ENCODE measurements at places on chromosomes 2 and 18.

GRCh38 chr2:15074751-15075700 is 442.5 kb downstream of the LRATD1 start:
- no peak for DNase-seq

GRCh38 chr2:72454189-72454588 is 306.5 kb upstream of the CYP26B1 start:
- DNase-seq = no peak

- DNase-seq = no peak
Observed at GRCh38 chr2:146527166-146527565, 1317.7 kb upstream of the ACVR2A start.

GRCh38 chr2:205808486-205809121 is 126.3 kb downstream of the NRP2 start:
- DNase-seq = no peak

- no peak for DNase-seq
Observed at GRCh38 chr2:139585101-139585500, 804.9 kb upstream of the NXPH2 start.

GRCh38 chr2:225600444-225600843 is 200.9 kb downstream of the NYAP2 start:
- no peak for DNase-seq

DNA sequence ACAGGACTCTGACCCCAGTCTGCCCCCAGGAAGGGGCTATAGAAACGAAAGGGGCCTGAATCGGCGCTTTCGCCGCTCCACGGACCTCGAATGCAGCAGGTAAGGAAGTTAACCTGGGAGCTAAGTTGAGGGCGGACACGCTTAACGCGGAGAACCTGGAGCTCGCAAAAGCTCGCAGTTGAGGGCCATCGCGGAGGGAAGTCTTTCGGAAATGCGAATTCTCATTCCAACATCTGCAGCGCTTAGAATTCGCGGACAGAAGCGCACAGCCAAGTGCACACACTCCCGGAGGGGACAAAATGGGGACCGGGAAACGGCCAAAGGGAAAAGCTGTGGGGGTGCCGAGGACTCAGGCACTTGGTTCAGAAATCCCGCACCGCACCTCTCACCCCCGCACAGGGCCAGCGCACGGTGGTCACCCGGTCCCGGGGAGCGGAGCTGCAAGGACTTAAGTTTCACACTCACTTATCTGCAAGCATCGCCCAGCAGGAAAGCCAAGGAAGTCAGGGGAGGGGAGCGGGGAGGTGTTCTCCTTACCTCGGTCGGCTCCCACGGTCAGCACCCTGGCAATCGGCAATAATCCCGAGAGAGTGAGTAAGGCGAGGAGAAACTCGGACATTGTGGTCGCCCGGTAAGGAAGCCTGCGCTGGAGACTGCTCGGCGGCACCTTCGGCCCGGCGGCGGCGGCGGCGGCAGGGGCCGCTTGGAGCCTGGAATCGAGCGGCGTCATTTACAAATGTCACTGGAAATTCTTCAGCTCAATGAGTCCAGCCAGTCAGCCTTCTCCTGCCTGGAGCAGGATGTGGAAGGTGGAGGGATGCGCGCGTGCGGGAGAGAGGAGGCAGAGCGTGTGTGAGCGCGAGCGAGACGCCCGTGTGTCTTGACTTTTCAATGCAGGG is 456 bp downstream of the LRP1B start:
- peak; percentile 67 for DNase-seq

- no peak for DNase-seq
Observed at GRCh38 chr2:63346411-63346810, 241.9 kb downstream of the WDPCP start.

DNA sequence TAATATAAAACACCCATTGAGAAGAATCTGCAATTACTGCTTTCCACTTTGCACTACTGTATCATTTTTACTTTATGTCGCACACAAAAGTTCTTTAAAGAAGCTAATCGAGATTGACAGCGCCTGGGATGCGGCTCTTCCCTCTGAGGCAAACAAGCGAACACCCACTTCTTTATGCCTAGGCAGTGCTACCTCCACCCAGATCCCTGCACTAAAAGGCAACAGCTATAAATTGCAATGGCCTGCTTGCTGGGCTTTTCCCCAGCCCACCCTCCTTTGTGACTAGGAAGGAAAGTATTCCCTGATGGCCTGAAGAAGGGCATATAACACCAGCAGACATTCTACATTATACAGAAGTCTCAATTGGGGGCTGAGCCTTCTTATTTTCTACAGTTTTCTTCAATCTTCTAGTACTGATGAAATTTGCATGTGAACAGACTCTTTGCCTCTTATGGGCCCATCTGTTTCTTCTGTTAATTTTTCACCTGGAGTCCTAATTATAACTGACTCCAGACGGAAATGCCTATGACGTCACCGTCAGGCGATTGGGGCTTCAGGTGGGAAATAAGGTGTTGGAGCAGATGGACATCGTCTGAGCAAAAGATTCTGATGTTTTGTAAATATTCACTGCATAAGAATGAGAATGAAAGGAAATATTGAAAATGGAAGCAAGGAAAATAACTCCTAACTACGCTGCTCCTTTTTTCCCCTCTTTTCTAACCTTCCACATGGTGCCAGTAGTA is 138.9 kb upstream of the DCC start:
- no peak for DNase-seq

GRCh38 chr2:49129034-49129433 is 25.3 kb downstream of the FSHR start:
- DNase-seq = no peak

- no peak for DNase-seq
Observed at GRCh38 chr2:60028849-60029565, 524.4 kb downstream of the BCL11A start.

DNA sequence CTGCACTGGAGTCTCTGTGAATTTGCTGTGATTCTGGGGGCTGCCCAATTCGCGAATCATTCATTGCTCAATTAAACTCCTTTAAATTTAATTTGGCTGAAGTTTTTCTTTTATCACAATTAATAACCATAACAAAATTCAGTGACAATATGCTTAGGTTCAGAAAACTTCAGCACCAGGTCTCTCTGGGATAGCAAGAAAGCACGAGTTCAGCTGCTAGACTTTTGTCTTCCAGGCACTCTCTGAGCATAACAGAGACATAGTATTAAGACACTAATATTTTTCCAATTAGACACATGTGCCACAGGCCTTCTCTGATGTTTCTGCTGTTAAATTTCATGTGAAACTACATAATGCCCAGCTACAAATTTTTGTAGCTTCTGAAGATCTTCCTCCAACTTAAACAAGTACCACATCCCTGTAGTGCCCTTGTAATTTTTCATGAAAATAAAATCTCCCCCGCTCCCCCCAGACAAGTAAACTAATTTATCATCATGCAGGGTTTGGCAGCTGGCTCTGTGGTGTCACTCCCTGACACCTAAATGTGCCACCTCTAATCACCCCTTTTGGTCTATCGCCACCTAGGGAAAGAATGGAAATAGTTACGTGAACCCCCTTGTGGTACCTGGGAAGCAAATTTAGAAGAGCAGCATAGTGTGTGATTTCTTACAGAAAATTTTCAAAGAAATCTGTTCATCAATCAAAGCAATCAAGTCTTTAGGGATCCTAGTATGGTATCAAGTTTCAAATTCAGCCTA is 94.1 kb downstream of the CSRNP3 start:
- DNase-seq = no peak

DNA sequence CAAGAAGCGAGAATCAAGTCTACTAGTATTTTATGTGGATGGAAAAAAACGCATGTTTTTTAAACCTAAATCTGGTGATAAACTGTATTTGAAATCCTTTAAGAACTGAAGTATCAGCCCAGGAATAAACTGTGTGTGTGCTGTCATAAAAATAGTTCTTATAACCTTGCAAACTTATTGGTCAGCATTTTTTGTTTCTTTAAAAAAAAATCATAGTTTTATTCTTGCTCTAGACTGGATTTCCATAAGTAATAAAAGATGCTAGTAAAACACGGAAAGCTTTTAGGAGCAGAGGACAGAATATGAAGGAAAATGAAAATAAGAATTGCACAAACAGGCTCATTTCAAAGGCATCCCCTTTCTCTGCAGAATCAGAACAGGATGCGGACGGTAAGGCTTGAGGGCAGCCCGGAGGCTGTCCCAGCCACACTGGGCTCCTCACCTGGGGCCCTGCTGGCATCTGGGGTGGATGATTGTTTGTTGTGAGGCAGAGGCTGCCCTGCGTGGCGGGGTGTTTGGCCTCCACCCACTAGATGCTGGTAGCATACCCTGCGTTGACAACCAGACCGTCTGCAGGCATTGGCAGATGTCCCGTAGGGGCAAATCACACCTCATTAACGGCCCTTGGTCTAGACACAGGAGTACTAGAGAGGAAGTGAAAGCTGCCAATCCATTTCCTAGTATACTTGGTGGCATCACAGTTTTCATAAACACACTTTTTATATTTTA is 52.5 kb downstream of the MBP start:
- no peak for DNase-seq

DNA sequence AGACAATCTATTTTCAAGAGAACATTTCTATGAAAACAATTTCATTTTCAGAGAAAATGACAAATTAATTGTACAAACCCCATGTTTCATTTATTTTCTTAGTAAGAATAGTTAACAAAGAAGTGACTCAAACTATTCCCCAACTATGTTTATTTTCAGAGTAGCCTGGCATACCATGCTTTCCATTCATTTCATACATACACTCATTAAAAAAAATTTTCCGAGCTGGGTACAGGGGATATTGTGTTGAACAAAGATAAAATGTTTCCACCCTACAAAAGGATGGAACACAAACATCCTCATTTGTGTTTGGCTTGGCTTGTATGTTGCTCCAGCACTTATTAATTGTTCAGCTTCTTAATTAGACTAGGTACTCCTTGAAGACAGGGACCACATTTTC is 331.4 kb downstream of the EXOC6B start:
- DNase-seq = no peak

- DNase-seq = peak; percentile 51
Observed at GRCh38 chr18:5894611-5895298, 567 bp downstream of the TMEM200C start.

GRCh38 chr18:49747876-49748275 is 65.5 kb downstream of the ACAA2 start:
- DNase-seq = no peak

DNA sequence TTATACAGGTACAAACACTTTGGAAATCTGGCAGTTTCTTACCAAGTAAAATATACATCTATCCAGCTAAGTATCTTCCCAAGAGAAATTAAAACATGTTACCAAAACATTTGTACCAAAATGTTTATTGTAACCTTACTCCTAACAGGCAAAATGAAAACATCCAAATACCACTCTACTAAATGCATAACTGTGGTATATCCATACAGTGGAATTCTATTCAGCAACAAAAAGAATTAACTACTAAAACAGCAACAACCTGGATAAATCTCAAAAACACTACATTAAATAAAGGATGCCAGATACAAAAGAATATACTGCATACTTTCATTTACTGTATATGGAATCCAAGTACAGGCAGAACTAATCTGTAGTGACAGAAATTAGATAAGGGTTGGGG is 51.1 kb downstream of the TLK1 start:
- DNase-seq = no peak

DNA sequence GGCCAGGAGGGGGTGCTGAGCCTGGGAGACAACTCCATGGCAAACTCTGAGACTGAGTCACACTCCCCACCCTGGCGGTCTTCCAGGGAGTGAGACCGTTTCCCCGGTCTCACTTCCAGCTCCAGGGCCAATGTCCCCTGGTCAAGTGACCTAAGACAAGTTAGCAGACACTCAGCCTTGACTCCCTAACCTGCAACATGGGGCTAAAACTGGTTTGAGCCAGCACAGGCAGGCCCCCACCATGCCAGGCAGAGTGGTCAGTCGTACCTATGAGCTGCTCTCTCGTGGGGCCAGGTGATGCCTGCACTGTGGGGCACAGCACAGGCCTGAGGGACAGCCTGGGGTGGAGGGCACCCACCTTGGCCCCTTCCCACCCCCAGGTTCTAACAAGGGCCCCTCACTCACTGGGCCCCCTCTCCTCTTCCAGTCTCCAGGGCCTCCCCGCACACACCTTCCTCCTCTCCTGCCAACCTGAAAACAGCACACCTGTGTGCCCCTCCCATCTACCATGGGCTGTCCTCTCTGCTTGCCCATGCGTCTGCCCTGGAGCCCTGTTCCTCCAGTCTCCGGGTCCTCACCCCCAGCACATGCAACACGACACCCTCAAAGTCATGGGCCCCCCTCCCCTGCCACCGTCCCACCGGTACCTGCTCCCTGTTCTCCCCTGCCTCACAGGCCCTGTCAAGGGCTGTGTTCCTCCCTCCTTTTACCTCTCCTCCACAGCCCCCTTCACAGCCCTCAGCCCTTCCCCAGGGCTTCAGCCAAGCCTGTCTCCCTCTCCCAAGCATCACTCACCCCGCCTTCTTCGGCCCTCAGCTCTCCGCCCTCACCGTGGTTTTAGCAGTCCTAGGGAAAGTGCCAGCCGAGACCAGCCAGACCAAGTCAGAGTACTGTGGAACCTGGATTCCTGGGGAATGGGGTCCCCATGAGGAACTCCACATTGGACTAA is 1.6 kb downstream of the GPR17 start:
- no peak for DNase-seq

GRCh38 chr2:160647967-160648685 is 154.5 kb upstream of the RBMS1 start:
- DNase-seq = no peak

DNA sequence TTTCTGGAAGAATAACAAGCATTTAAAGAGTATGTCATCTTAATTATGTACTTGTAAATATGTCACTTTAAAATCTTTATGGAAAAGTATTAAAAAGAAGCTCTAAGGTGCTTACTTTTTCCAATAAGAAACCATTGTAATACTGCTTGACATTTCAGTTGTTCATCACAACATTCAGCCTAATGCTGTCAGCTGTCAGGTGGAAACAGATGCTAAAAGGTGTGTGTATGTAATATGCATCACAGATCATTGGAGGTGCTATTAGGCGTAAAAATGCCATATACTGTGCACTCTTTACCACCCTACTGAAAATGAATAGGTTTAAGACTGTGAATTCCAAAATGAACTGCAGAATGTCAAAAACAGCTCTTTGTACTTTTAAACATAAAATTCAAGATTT is 40.3 kb downstream of the METTL8 start:
- DNase-seq = no peak

GRCh38 chr2:238166391-238167343 is 7.9 kb downstream of the ERFE start:
- no peak for DNase-seq

DNA sequence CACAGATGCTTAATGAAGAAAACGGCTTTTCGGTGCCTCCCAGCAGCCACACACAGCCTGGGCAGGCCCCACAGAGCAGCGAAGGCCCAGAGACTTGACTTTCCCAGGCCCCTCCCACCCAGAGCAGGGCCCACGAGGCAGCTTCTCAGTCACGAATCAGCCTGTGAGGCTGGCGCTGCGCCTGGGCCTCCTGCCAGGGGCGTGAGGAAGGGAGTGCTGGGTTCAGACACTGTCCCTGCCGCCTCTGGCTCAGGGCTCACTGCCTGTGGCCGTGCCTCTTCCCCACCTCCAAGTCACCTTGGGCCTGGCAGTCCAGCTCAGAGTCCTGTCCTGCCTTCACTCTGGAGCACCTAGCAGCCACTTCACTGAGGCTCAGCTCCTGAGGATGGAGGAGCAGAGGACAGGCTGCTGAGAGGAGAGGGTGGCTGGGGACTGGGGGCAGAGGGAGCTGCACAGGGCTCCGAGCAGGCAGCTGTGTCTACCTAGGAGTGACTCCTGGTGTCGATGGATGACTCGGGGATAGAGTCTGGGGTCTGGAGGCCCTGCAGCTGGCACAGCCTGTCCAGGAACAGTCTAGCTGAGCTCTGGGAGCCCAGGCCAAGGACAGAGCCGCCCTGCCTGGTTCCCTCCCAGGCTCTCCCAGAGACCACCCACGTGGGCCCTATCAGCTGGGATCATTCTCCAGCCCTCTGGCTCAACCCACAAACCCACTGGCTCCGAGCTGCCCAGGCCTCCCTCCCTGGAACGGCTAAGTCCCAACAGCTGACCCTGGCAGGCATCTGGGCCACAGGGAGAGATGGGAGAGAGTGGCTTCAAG is 36.4 kb upstream of the FOSL2 start:
- no peak for DNase-seq
